Amygdala (tissue), 56 donors: ENCODE measurements at places on chromosomes 12 and 14.

- no peak for DNase-seq
These were observed 411 bp downstream of the BTBD7 start for GRCh38 chr14:93332397-93332852.

DNA sequence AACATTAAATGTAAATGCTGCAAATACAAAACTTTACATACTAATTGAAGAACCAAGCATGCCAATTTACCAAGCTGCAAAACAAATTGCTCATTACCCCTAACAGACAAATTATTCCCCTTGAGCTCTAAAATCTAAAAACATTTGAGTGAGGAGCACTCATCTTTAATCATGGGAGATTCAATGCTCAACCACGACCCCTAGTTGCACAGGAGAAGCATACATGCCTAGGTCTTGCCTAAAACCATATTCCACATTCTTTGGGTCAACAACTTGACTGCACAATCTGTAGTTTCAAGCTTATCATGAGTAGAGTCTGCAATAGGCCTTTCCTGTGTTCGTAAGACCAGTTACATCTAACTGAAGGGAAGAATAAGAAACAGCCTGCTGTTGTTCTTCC, 69.7 kb downstream of the MGAT4C start:
- DNase-seq = no peak

- DNase-seq = no peak
These were observed 12.6 kb downstream of the UBE3B start for GRCh38 chr12:109489955-109490565.

DNA sequence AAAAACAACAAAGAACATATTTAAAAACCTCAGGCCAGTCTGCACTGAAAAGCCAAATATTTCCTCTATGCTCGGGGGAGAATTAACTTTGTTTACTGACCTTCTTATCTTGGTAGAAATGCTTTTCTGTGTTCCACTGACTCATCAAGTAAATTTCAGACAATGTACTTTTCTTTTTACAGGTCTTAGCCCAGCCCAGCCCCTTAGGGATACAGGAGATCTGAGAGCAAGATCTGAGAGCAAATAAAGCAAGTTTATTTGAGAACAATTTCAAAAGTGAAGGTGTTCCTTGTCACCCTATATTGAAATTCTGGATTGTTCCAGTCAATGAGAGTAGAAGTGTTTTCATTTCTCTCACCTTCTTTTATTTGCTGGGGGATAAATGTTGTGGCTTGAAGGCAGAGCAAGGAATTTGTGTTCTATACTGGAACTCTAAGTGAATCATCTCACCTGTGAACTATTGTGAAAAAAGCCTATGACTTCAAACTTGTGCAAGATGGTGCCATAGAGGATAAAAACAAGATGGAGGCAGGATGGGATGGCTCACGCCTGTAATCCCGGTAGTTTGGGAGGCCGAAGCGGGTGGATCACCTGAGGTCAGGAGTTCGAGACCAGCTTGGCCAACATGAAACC, 7.9 kb upstream of the GPRC5A start:
- DNase-seq = no peak

DNA sequence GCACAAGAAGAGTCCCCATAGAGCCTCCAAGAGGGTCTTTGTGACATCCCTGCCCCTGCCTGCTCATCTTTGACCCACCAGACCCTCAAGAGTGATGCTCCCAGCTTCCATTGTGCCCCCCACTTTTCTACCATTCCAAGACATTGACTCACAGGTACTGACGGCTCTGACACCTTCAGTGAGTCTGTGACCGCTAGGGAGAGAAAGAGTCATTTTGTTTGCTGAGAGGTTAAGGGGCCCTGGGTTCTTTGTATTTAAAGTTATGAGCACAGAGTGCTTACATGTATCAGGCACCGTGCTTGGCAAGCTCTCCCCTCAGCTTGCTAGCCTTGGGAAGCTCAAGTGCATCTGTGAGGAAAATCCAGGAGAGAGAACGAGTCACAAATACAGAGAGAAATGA, 7.1 kb upstream of the KRT82 start:
- no peak for DNase-seq

DNA sequence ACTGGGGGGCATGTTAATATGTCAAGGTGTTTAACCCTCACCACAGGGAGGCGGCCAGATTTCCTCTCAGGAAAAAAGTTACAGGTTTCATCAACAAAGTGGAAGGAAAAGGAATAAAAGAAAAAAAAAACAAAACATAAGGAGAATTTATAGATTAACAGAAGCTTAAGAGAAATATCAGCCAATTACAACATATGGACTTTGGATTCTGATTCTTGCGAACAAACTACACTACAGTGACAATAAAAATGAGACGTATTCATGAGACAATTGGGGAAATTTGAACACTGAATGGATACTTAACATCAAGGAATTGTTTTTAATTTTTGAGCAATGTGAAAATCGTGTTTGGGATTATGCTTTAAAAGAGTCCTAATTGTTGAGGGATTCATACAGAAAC, 60.4 kb downstream of the CALM1 start:
- DNase-seq = no peak
